Right lung (tissue), 10 donors: ENCODE measurements at places on chromosomes 2 and 18.
A peak's percentile ranks its signal among the peaks of the same experiment; 100 is the strongest.

DNA sequence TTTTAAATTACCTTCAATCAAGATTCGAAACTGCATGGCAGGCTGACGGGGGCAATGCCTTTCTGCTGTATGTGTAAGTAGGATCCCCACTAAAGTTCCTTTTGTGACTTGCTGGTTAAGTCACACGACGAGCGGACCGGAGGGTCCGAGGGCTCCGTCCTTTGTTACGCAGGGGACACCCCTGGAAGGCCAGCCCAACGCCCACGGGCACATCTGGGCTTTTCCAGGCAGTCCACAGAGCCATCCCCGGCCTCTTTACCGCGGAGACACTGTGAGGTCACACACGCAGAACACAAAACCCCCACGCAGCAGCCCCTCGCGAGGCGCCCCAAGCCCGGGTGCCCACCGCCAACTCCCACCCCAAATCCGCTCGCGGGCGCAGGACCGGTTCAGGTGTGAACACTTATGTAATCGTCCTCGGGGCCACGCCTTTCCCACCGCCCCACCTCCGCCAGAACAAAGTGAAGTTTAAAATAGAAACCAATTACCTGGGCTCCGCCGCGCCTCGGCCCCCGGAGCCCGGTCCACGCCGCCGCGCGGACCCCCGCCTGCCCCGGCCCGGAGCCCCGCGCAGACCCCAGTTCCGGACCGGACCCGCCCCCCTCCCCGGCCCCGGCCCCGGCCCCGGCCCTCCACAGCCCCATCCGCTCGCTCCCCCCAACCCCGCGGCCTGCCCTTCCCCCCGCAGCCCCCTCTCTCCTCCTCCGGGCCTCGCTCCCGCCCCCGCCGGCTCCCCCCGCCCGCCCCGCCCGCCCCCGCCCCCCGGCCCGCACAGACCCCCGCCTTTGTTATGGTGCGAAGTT lies 4.2 kb downstream of the ZNF516 start:
- peak; percentile 54 for DNase-seq

- no peak for DNase-seq
Measured at GRCh38 chr2:72097276-72097675, 50.4 kb downstream of the CYP26B1 start.

- no peak for DNase-seq
Measured at GRCh38 chr2:28326469-28326805, 66.2 kb upstream of the FOSL2 start.

GRCh38 chr18:51235009-51235789 lies 37.7 kb upstream of the MEX3C start:
- DNase-seq = no peak

GRCh38 chr2:45857867-45858520 lies 206.5 kb downstream of the PRKCE start:
- no peak for DNase-seq

DNA sequence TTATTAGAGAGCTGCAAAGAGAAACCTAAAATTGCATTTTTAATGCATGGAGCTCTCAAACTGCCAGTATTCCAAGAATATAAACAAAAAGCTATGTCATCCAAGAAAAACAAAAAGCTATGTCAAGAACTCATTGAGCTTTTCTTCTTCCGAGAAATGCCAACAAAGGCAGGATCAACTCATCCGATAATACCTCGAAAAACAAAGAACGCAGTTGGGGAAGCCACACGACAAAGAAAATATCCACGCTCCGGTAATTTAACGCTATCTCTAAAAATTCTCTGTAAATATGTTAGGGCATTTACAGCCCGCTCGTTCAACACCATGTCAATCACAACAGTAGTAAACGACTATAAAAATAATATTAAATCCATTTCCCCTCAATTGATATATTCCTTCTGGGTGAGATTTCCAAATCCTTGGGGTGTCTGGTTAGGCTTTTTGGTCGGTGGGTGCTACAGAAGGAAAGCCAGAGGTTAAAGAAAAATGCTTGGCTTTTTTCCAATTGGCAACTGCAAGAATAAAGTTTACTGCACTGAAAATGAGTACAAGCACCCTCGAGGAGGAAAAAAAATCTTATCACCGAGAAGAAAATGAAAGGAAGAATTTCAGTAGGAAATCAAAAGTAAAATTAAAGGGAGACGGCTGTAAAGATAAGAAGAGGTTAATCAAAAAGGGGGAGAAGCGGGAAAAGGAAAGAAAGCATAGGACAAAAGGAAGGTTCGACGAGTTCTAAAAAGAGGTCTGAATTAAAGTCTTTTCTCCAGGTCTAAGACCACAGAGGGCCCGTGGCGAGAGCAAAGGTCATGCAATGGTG lies 856 bp downstream of the TIA1 start:
- peak; percentile 53 for DNase-seq

DNA sequence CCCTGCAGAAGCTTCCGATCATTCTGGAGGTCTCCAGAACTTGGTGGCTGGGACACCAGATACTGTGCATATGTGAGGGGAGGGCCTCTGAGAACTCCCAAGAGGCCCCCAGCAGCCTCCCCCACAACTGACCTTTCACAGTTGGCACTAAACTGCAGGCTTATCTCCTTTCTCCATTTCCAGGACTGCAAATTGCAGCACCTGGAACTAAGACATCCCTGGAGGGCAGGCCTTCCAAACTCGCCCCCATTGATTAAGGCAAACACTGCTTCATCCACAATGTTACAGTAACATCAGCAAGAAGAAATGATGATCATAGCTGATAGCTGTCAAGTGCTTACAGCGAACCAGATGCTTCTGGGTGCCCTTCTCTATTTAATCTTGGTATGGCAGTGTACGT lies 67.9 kb downstream of the TGOLN2 start:
- no peak for DNase-seq

DNA sequence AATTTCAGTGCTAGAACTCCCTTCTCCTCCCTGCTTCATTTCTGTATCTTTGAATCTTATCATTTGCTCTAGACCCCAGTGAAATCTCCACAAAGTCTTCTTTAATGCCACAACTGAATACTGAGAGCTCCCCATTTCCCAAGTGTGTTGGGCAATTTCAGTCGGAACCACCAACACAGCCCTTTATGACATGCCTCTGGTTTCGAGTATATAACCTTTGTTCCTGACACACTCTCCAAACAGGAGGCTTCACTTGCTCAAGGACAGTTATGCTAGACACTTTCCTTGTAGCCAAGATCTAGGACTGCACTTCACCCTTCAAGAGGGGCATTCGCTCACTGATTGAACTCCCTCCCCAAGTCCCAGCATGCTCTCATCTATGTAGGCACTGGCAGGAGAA lies 18.6 kb upstream of the TTR start:
- no peak for DNase-seq

GRCh38 chr2:179861027-179861415 lies 391 bp downstream of the ZNF385B start:
- no peak for DNase-seq

GRCh38 chr18:28198620-28199019 lies 21.7 kb upstream of the CDH2 start:
- no peak for DNase-seq

DNA sequence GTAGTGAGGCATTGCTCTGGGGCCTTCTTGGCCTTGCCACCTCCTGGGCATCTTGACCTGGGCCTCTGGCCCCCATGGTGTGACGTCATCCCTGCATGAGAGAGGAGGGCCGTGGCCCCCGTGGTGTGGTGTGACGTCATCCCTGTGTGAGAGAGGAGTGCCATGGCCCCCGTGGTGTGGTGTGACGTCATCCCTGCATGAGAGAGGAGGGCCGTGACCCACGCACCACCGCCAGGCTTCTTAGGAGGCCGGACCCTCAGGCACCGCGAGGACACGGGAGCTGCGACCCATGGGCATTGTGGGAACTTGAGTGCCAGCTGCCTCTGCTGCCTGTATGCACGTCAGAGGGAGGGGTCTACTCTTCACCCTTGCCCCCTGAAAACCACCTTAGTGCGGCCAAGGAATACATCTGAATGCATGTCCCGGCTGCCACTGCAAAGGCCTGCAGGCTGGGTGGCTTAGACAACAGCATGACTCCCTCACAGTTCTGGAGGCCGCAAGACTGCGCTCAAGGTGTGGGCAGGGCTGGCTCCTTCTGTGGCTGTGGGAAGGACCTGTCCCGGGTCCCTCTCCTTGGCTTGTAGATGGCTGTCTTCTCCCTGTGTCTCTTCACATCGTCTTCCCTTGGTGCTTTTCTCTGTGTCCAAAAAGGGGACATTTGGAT lies 20.8 kb upstream of the OTOS start:
- no peak for DNase-seq

GRCh38 chr18:8229040-8229439 lies 380.2 kb upstream of the RAB12 start:
- no peak for DNase-seq

- DNase-seq = no peak
Measured at GRCh38 chr18:62716619-62717168, 1.4 kb downstream of the PHLPP1 start.

DNA sequence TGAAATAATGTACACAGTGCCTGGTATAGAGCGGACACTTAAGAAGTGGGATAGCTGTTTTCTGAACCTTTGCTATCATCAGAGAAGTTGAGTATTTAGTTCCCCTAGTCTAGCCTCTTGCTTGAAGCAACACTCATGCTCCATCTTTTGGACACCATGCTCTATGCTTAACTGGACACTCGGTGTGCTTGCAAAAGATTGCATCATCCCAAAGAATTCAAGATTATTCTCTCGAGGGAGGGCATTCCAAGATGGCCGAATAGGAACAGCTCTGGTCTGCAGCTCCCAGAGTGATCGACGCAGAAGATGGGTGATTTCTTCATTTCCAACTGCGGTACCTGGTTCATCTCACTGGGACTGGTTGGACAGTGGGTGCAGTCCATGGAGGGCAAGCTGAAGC lies 143.9 kb upstream of the FSHR start:
- DNase-seq = no peak

DNA sequence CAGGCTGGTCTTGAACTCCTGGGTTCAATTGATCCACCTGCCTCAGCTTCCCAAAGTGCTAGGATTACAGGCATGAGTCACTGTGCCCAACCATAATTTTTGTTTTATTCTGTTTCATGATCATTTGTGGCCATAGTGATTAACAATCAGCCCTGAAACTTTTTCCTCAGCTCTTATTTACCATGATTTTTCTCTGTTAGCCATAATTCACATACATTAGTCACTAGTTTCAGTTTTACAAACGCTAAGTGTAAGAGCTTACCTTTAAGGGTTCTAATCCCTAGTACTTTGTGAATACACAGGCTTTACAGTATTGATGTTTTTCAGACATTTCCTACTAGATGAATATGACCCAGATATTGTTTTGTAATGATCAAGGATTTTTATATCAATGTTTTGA lies 216.1 kb downstream of the DPP4 start:
- no peak for DNase-seq

DNA sequence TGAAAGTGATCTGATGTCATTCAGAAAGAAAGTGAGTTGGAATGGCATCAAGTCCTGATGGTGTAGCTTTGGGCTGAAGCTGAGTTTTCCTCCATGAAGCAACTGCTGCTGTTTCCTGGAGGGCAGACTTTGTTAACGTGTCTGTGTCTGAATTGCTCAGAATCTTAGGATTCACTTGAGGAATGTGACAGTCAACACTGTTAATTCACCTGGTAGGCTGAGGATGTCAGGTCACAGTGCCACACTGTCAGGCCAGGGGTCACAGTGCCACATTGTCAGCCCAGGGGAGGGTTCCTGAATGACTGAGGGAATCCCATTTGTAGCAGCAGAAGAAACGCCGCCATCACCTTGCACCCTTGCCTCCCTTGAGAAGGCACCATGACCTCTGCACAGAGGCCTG lies 39.4 kb downstream of the LYPD6B start:
- no peak for DNase-seq

- DNase-seq = no peak
Measured at GRCh38 chr2:134346141-134346540, 92.3 kb downstream of the MGAT5 start.

GRCh38 chr2:160075171-160075570 lies 12.8 kb upstream of the PLA2R1 start:
- no peak for DNase-seq

DNA sequence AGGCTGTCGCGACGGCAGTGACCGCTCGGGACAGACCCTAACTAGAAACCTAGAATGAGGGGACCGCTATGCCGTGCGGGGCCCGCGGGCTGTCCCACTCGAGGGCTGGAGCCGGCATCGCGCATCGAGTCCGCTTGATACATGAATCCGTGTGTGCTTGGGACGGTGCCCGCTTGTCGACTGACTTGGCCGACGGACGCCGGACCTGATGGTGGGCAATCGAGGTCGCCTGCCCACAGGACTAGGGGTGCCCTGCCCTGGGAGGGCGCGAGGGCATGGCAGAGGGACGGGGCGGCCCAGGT lies 749 bp upstream of the PTMA start:
- DNase-seq = peak; percentile 73

DNA sequence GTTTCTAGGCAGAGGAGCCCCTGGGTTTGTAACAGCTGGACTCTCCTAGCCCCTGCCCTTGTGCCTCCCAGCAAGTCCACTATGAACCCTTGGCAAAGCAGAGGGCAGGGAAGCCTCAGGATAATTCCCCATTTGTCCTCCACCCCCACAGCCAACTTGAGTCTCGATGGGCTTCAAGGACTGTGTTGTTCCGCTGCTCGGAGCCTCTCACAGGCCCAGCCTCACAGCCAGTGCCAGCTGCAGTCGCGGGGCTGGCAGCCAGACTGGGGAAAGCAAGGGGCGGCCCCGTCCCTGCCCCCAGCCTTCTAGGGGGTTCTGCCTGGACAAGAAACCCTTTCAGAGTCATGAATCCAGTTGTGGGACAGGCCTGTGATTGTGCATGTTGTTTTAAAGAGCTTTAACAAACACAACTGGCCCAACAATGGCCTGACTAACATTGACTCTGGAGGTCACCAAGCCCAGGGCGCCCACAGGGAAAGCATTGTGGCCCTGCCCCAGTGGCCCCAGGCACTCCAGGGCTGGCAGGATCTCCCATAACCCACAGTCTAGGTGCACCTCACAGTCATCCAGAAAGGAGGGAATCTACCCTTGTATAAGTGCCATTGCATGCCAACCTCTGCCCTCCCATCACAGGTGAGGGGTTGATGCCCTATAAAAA lies 71.8 kb upstream of the DAPL1 start:
- no peak for DNase-seq

GRCh38 chr2:39325966-39326365 lies 82.2 kb upstream of the CDKL4 start:
- DNase-seq = no peak

DNA sequence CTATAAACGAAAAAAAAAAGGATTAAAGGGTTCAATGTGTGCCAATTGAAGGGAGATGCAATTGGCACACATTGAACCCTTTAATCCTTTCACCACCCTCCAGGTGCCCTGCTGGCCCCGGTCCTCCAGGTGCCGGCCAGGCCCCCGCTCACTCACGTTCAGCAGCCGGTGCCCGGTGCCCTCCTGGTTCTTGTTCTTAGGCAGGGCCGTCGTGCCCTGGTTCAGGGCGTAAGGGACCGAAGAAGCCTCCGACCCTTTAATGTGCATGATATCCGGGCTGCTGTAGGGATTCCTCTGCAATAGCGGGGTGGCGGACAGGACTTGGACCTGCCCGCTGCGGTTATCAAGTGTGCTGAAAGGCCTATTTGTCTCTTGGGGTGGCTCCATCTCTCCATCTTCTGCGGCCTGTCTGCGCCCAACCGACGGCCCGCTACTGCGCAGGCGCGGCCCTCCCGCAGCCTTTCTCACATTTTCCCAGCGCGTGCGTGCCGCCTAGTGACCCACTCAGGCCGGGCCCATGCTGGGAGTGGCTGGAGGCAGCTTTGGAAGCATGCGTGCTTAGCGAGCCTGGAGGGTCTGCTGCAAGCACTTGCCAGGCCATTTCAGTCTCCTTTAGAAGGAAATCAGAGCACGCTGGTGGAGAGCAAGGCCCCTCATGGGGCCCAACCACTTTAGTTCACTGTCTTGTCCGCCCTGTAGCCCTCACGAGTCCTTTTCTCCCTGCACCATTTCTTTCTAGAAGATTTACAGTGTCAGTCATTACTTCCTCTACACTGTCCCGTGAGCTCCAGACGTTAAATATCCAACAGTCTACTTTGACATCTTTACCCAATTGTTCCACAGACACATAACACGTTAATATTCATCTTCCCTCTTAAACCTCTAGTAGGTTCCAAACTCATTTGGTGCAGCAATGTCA lies 24.3 kb downstream of the TMEM237 start:
- DNase-seq = peak; percentile 79
